Cardiac fibroblast (primary cell): ENCODE measurements at places on chromosomes 16 and 17.

GRCh38 chr16:87276091-87276701 lies 41.0 kb downstream of the C16orf95 start:
- DNase-seq, result no peak

- DNase-seq, result no peak
Measured at GRCh38 chr16:48537909-48538745, 71.9 kb downstream of the N4BP1 start.

- DNase-seq, result no peak
Measured at GRCh38 chr17:78180508-78180907, 6.3 kb downstream of the TK1 start.

DNA sequence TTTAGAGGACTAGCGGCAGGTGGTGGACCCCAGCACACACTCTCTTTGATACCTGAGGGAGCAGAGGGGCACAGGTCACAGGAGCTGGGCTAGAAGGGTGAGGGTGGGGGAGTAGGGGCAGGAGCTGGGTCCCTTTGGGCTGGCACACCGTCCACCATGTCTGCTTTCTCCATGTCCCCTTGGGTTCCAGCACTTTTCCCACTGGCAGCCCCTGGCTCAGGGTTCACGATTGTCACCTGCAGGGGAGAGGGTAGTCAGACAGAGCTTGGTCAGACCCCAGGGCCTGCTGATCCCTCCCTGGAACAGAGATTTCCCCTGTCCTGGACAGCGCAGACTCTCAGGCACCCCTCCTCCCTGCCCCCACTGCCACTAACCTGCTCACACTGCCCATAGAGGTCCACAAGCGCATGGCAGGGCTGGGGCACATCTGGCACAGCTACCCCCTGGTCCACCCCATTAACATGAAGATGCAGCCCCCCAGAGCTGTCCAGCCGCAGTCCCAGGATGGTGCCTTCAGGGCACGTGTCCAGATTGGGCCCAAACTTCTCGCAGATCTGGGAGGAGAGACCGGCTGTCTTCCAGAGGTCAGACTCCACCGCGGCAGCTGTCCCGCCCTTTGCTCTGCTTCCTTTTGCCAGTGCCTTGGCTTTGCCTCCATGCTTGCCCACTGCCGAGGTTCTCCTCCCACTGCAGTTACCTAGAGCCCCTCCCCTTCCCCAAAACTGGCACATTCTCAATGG lies 3.1 kb upstream of the GPS2 start:
- DNase-seq, result no peak

DNA sequence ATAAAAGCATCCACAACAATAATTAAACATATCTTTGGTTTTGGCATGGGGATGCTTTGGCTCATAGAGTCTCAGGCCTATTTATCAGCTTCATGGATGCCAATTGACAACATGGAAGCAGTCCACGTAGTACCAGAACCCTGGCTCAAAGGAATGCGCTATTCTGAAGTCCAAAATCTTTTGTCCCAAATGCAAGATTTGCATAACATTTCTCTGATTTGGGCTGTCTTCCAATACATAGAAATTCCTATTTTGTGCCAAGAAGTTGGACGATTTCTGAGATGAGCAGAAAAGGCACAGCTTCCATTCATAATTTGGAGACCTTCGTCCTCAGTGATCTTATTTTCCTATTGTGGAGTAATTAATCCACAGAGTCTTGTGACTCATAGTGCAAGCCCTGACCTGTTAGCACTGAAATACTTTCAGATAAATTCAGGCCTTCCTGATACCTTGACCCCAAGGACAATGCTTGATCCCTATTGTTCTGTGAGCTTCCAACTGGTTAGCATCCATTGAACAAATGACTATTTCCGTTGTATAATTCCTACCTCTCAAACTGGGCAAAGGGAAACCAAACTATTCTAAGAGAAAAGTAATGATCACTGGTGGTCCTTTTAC lies 78.4 kb upstream of the CDH11 start:
- DNase-seq, result no peak

GRCh38 chr17:48246612-48247011 lies 139.0 kb downstream of the SNX11 start:
- DNase-seq, result peak; percentile 12

DNA sequence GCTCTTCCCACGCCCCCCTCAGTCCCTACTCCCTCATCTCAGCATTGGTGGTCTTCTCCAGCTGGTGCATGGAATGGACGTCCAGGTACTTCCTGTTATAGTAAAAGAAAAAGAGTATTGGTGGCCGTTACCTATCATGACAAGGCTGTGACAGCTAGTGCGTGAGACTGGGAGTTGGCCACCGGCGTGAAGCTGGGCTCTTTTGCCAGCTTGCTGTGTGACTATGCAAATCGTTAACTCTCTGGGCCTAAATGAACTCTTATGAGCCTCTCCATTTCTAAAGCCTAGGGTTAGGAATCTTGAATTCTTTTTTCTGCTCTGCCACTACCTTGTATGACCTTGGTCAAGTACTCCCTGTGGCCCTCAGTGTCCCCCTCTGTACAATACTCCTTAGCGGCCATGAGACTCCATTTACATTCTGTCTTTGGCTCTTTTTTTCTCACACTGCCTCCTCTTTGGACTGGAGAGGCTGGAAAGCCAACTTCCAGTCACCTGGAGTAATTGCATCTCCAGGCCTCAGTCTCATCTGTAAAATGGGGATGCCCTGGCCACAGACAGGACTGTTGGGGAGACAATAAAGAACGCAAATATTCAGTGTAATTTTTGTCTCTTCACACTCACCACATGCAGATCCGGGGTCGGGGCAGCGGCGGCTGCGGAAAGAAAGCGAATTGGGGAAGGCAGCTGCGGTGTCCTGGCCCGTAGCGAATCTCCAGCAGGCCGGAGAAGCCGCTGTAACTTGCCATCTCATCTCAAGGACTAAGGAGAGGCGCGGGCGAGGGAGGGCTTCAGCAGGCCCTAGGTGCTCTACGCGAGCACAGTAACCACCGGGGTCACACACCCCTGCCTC lies 1.1 kb downstream of the CFAP119 start:
- no peak for DNase-seq

- DNase-seq, result no peak
Measured at GRCh38 chr16:9630119-9630518, 538.7 kb downstream of the HAPSTR1 start.

- DNase-seq, result peak; percentile 42
Measured at GRCh38 chr16:20911361-20911760, 10.8 kb downstream of the LYRM1 start.

- no peak for DNase-seq
Measured at GRCh38 chr17:32102172-32102571, 40.1 kb upstream of the RHOT1 start.

- DNase-seq, result peak; percentile 60
Measured at GRCh38 chr17:13728781-13729180, 127.1 kb upstream of the HS3ST3A1 start.

DNA sequence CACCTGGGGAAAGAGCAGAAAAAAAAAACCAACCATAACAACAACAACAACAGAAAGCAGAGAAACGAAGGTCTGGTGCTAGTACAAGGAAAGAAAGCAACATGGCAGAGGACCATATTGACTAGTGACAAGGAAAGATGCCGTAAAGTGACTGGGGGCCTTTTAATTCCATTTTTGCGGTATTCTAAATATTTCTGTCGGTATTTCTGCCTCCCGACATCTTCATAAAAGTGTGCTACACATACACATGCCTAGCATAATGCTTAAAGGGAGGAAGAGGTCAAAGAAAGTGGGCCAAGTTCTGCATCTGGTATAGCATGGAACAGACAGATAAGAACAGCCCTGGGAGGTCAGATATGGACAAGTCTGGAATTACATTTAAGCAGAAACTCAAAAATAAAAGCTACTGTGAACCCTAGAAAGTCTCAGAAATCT lies 19.5 kb upstream of the RNF43 start:
- DNase-seq, result no peak

- no peak for DNase-seq
Measured at GRCh38 chr17:64628641-64629040, 33.5 kb downstream of the SMURF2 start.

DNA sequence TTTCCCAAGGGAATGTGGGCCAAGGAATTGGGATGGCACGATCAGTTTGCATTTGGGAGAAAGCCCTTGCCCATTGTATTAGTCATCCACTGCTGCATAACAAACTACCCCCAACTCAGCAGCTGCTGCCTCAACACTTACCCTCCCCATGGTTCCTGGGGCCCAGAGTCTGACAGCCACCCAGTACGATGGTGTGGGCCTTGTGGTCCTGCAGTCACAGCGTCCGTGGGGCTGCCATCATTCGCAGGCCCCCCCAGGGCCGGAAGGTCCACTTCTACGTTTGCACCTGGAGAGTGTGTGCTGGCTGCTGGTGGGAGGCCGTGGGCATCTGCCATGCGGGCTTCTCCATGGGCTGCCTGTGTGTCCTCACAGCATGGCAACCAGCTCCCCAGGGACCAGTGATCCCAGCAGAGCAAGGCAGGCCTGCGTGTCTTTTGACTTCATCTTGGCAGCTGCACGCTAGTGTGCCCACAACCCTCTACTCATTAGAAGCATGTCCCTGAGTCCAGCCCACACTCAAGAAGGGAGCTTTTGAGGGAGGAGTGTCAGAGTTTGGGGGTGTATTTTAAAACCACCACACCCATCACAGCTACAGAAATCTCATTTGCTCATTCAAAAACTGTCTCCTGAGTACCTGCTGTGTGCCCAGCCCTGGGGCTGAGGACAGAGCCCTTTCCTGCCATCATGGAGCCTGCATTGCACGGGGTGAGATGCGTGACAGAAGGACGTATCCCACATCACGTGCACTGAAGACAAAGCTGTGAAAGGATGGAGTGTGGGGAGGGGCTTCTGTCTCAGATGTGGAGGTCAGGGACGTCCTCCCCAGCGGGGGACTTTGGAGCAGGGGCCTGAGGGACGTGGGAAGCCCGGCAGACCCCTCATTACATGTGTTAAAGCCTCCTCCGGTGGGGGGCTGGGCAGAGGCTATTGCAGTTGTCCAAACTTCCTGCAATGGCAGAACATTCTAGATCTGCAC lies 185.0 kb upstream of the ZNF469 start:
- no peak for DNase-seq

- no peak for DNase-seq
Measured at GRCh38 chr16:65816556-65816955, 549.9 kb upstream of the CDH5 start.

DNA sequence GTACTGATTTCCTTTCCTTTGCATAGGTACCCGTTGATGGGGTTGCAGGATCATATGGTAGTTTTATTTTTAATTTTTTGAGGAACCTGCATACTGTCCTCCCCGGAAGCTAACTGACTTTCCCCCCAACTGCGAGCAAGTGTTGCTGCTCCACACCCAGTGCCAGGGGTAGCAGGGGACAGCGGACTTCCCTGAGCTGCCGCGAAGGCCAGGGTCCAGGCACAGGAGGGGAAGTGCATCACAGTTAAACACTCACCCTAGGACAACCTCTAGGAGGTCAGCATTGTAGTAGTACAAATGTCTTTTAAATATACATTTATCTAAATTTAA lies 201.7 kb downstream of the NPIPB11 start:
- DNase-seq, result no peak

GRCh38 chr17:2150806-2151205 lies 95.9 kb downstream of the HIC1 start:
- DNase-seq, result no peak

- no peak for DNase-seq
Measured at GRCh38 chr16:21990381-21990944, 10.5 kb downstream of the PDZD9 start.

- peak; percentile 19 for DNase-seq
Measured at GRCh38 chr17:41415833-41416335, 8.5 kb downstream of the KRT37 start.

DNA sequence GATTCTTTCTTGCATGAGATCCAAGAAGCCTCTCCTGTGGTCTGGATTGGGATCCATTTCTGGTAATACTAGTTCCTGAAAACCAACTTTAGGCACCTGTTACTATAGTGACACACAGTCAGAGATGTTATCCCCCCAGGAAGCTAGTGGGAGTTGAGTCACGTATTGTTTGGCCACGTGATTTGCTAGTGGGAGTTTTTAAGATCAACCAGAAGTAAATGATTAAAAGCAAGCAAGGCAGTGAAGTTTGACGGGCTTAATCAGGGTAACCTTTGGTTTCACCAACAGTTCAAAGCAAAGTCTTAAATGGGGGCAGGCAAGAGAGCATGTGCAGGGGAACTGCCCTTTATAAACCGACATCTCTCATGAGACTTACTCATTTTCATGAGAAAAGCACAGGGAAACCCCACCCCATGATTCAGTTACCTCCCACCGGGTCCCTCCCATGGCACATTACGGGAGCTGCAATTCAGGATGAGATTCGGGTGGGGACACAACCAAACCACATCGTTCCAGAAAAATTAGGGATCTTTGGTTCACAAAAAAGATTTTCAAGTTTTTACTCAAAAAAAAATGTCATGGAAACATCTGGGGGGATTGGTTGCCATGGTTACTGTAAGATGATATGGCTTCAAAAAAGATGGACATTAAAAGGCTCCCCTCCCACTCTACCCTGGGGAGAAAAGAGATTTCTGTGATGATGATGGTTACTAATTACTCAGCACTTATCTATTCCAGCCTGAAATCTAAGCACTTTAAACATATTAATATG lies 483.1 kb upstream of the ERCC4 start:
- DNase-seq, result no peak

DNA sequence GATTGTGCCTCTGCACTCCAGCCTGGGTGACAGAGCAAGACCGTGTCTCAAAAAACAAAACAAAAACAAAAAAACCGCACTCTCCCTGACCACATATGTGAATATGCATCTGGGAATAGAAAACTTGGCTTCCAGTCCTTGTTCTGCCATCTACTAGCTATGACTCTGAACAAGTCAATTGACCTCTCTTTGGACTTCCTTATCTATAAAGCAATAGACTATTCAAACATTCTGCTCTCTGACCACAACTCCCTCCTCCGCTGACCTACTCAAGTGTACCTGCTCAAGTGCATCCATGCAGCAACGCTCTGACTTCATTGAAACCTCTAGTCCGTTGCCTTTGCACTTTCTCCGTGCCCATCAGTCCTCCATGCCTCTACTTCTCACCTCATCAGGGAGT lies 52.6 kb upstream of the KDM6B start:
- peak; percentile 29 for DNase-seq

DNA sequence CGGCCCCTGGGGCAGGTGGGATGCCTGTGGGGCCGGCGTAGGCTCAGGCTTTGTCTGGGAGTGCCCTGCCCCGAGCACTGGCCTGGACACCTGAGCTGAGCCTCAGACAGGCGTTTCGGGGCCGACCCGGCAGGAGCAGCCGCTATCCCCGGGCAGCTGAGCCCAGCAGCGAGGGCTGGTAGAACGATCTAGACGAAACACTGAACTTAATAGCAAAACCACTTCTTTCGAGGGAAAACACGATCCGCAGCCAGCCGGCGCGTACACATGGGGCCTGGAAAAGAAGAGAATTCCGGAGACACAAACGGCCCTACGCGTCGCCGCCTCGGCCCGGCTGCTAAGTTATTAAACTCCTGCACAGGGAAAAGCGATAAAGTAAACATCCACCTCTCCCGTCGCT lies 22.0 kb upstream of the SSTR5 start:
- DNase-seq, result no peak
